OCI-LY7 (cell line): ENCODE measurements at places on chromosomes 4 and X. TPM values are rescaled to one million over a fixed set of nuclear protein-coding genes. Genes with fewer than 3 reads are reported as not detected.

DNA sequence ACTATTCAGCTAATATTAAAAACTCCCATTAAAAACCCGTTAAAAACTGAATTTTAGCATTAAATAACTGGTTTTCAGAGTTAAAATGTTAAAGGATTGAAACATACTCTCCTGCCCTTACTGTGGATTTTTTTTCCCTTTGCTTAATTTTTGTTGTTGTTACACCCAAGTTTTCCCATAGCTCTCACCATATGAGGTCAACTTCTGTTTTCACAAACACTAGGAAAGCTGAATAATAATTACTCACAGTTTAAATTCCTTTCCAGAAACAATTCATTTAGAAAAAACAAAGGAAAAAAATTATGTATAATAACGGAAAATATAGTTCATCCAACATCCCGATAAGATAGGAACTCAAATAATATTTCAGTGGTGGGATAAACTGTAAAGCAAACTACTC is 129.0 kb downstream of the PPP3CA start:
- DNase-seq, result no peak

MAGEC3 gene
- total RNA-seq, result not detected in 2 replicates

- no peak for DNase-seq
Measured at GRCh38 chr4:41268721-41269517, 12.2 kb downstream of the UCHL1 start.

DNA sequence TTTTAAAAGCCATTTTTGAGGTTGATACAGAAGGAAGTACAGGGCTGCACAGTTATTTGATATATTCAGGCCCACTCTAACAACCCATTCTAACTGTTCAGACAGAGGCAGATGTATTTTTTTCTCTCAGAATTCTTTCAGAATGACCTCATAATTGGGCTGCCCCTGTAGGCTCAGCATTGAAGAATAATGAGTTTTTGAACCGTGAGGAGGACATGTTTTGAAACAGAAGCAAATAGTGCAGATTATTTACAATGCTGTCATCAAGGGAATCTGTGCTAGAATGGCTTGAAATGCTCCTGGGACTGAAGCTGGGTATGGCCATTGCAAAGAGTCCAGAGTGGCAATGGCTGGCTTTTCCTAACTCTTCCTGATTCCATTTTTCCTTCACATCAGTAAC is 158.1 kb downstream of the SOX3 start:
- no peak for DNase-seq

DNA sequence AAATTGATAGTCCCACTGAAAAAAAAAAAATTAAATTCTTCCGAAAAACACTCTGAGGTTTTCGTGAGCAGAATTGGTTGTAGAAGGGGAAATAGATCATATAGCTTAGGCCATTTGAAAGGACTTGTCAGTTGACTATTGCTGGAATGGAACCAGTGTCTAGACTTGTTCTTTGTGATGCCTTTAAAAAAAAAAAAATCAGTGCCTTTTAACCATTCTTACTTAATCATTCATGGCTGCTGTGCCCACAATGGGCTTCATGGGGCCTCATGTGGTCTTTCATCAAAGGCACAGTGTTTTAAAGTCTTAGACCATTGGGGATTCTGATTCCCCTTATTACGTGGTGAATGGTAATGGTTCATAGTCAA is 139.3 kb downstream of the AFF1 start:
- DNase-seq, result no peak

DNA sequence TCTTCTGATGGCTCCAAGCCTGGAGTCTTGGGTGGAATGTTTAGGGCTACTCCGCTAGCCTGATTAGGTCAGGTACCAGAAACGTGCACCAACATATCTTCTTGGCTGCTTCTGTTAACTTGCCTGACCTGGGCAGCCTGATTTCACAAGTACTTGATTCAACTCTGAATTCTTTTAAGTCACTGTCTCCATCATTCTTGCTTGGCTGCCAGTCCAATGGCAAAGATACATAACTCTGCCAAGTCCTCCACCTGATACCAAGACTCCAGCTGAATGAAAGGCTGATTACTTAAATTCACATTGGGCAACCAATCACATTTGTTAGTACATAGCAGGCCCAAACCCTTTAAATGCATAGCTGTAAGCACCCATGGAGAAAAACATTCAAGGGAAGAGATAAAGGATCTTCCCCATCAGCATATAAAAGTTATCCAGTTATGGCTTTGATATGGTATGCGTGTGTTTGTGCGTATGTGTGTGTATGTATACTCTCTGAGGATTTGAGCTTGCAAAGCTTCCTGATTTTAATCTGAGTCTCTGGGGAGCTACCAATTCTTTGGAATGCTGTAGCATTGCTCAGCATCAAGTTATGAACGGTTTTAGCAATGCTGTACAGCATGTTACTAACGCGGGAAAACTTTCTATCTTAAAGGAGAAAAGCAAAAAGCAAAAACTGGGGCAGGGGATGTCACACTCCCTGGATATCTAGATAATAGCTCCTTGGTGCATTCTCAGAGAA is 917.2 kb downstream of the DMD start:
- no peak for DNase-seq

DNA sequence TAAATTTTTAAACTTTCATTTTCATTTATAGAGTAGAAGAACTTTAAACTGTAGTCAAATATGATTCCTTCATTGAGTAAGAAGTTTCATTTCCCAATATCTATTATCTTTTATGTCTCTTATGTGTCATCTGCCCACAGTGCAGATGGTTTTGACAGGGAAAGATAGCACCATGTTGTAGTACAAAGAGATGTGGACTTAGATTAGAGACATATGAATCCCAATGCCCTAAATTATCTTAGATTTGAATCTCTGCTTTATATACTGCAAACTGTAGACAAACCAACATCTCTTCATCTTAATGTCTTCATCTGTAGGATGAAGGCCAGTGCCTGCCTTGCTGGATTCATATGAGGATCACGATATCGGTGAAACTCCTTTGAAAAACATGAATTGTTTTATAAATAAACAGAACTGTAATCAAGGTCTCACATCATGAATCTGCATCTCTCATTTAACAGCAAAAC is 217.5 kb downstream of the BANK1 start:
- DNase-seq, result no peak

NWD2 gene
- total RNA-seq, result not detected in 2 replicates

CT45A5 gene
- total RNA-seq, result not detected in 2 replicates

DNA sequence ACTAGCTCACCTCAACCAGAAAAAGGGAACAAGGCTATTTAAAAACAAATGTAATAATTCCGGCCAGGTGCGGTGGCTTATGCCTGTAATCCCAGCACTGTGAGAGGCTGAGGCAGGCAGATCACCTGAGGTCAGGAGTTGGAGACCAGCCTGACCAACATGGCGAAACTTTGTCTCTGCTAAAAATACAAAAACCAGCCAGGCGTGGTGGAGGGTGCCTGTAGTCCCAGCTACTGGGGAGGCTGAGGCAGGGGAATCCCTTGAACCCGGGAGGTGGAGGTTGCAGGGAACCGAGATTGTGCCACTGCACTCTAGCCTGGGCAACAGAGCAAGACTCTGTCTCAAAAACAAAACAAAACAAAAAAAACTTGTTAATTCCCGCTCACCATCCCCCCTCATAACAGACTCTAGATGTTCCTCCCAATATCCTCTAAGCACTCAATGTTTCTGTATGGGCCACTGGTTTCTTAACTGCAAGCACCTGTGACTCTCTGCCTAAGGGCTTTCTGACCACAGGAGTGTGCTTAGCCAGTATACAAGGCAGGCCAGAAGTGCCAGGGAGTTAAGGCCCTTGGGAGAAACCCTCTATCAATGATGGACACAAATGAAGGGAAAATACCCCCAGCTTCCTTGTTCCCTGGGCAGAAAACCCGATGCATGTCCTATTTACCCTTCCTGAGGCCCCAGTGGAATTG is 21.0 kb upstream of the THOC2 start:
- peak; percentile 64 for DNase-seq

DNA sequence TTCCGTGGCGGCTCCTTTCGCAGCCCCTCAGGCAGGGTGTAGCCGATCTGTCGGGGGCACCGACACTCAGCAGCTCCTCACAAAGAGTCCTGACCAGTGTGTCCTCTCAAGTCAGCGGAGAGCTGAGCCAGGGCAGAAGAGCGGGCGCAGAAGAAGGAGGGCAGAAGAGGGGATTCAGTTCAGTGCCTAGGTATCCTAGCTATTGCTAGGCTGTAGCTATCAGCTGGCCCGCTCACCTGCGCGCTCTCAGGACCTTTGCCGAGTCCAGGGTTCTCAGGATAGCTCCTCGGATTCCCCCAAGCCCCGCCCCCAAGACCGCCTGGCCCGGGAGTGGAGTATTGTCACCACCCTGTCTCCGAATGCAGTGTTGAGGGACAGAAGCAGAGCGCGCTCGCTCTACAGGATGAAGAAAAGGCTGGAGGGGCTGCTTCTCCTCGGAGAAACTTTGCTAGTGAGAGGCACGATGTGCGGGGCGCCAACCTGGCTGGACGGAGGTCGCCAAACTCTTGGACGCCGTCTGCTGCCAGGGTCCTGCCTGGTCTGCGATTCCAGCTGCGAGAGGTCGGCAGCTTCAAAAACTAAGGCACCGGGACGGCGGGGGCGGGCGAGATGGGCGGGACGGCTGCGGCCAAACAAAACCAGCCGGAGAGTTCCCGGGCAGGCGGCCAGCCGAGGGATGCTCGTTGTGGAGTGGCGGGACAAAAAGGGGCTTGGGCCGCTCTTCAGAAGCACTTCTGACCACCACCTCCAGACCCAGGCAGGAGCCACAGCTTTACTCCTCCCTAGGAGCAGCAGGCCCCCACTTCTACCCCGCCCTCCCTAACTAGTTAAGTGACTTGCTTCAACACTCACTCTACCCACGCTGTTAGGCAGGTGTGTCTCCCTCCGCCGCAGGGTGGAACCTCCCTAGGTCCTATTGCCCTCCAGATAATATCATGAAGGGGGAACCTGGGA is at the start of gene XKRX:
Gene XKRX, minus strand, starts transcription at position 258 of the 954 bp plus-strand sequence. CDS start 613 bp downstream, outside the sequence.
- peak; percentile 81 for DNase-seq

GRCh38 chr4:112213856-112214255 is 17.7 kb upstream of the AP1AR start:
- no peak for DNase-seq

- DNase-seq, result no peak
Measured at GRCh38 chrX:15873566-15873965, 19.0 kb upstream of the AP1S2 start.

DNA sequence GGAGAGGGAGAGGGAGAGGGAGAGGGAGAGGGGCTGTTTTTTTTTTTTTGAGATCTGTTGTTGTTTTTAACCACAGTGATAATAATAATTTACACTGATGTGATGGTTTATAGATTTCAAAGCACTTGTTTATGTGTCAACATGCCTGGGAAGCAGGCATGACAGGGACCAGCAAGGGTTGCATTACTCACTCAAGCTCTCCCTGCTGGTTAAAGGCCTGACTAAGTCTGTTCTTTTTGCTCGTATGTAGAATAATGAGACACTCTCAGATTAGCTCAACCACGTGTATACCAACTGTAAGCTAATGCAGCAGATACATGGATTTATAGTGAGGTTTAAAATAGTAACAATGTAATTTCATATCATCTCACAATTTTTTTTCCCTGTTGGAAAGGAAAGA is 134.6 kb upstream of the BOD1L1 start:
- DNase-seq, result no peak

DNA sequence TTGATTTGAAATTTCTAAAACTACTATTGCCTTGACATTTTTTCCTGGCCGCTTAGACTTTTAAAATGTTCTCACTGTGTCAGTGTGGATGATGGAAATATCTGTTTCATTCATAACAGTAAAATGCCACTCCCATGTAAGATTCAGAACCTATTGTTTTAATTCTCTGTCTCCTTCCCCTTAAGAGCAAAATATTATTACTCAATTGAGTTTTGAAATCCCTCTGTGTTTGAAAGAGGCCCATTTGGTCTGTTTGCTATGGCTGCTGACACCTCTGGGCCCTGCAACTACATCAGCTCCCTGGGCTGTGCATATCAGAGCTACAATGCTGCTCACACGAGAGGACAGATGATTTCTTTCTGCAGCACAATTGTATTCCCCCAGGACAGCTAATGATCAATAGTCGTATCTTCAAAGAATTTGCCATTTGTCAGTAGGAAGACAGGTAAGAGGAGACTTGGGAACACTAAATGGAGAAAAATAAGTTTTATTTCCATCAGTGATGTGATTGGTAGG is 388.0 kb upstream of the GALNT7 start:
- DNase-seq, result no peak

DNA sequence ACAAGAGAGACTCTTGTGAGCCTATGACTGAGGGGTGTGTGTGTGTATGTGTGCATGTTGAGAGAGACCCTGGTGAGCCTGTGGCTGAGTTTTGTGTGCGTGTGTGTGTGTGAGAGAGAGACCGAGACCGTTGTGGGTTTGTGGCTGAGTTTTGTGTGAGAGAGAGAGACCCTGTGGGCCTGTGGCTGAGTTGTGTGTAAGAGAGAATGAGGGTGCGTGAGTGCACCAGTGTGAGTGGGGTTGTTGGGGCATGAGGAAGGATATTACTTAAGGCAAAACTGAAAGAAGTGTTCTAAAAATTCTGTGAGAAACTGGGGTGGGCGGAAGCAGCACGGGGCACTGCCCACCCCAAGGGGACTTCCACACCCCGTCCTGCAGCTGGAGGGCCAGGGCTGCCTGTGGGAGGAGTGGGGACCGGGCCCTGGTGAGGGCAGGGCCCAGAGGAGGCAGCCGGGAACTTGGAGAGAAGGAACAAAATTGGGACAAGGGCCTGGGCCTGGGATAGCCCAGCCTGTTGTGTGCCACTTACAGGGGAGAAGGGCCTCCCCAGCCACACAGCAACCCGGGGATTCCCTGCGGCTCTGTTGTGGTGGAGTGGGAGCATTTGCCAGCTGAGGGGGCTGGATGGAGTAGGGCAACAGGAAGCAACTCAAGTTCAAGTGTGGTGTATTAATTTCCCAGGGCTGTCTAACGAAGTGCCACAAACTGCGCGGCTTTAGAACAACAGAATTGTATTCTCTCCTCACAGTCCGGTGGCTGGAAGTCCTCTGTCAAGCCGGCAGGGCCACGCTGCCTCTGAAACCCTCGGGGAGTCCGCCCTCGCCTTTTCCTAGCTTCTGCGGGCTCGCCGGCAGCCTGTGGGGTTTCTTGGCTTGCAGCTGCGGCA is 22.1 kb downstream of the TMEM131L start:
- DNase-seq, result no peak

DNA sequence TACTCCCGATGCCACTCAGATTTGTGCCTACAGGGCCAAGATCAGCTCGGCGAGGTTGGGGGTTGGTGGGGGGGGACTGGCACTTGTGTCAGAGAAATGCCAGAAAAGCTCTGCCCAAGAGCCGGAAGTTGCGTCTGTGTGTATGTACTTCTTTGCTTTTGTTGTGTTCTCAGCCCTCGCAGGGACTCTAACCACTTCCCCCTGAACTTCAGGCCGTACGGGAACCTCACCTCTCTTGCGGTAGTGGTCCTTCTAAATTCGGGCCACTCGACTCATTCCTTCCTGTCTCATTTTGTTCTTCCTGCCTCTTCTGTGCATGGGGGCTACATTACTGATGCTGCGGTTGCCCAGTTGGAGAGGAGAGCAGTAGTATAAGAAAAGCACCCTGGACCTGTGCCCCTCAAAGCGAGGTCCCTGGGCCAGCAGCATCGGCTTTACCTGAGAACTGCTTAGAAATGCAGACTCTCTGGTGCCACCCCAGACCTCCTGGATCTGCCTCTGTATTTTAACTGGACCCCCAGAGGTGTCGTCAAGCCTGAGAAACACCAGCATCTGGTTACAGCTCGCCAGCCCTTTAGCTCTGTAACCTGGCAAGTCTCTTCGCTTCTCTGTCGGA is 146.3 kb upstream of the RPS6KA3 start:
- DNase-seq, result peak; percentile 4

- DNase-seq, result no peak
Measured at GRCh38 chr4:133474501-133474900, 325.4 kb downstream of the PCDH10 start.

SEPTIN6 gene
- 216 and 231 TPM in 2 replicates for total RNA-seq

- DNase-seq, result peak; percentile 41
Measured at GRCh38 chr4:10684631-10685030, at the start of gene CLNK. Gene CLNK, minus strand, starts transcription at chr4:10684768. Its CDS starts 16,899 bp downstream, at chr4:10667869.
